ENCODE measurements at places on chromosomes 1 and 21. TPM values are rescaled to one million over a fixed set of nuclear protein-coding genes. Genes with fewer than 3 reads are reported as not detected.

GRCh38 chr1:156246781-156247459, 936 bp downstream of the PAQR6 start:
- DNase-seq = no peak
- H3K4me1 ChIP-seq = peaks cover 27% of the 10 kb centered on the region
- H3K27ac ChIP-seq = no peak overlapping the region
- H3K27me3 ChIP-seq = peaks cover 7% of the 10 kb centered on the region

- no peak overlapping the region for H3K4me3 ChIP-seq
- H3K36me3 ChIP-seq = no peaks in the 10 kb centered on the region
- H3K27ac ChIP-seq = no peak overlapping the region
- H3K27me3 ChIP-seq = no peaks in the 10 kb centered on the region
Measured at GRCh38 chr1:58497499-58497898, 49.0 kb downstream of the OMA1 start.

DNA sequence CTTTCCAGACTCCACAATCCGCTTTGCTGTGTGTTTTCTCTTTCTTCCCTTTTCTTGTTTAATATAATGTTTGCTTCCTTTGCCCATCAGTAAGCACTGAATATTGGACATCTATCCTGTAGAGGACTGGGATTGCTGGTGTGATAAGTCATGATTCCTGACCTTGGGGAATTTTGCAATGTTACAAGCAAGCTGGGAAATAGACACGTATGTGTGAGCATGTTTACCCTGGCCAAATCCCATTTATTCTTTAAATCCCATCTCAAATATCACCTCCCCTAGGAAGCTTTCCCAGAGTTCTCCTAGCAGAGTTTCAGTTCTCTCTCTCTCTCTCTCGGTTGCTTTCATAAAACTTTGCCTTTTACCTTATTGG, 155.3 kb downstream of the ROR1 start:
- H3K4me3 ChIP-seq = no peak overlapping the region
- DNase-seq = no peak
- no peak overlapping the region for H3K27ac ChIP-seq
- H3K27me3 ChIP-seq = peaks cover 2% of the 10 kb centered on the region
- no peaks in the 10 kb centered on the region for H3K36me3 ChIP-seq
- H3K4me1 ChIP-seq = peaks cover 9% of the 10 kb centered on the region

DNA sequence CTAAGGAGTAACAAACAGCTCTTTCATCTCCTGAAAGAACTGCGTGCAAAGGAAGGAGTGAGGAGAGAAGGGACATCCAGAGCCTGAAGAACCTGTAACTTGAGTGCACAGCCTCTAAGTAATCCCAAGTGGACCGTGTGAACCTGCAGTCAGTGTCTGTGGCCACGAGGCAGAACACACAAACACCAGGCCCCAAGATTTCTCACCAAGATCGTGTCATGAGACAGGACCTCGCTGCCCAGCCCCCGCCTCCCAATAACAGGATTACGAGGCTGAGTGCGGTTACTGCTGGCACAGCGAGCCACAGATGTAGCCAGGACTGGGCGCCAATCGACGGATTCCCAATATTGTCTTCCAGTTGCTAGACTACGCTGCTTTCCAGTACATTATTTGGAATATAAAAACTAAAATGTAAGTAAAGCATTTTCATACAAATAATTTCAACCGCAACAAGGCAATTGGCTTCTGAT, 101.3 kb upstream of the SLC25A33 start:
- no peak overlapping the region for H3K27ac ChIP-seq
- H3K4me1 ChIP-seq = no peaks in the 10 kb centered on the region
- peaks cover 4% of the 10 kb centered on the region for H3K27me3 ChIP-seq
- no peaks in the 10 kb centered on the region for H3K36me3 ChIP-seq
- no peak overlapping the region for H3K4me3 ChIP-seq
- DNase-seq = no peak

- H3K27me3 ChIP-seq = peaks cover 7% of the 10 kb centered on the region
- peaks cover 42% of the 10 kb centered on the region for H3K36me3 ChIP-seq
- peak overlapping the region; percentile 83 for H3K27ac ChIP-seq
- H3K4me3 ChIP-seq = peak overlapping the region; percentile 42
Measured at GRCh38 chr21:42737951-42738590, 84.7 kb downstream of the PDE9A start.

GRCh38 chr21:46319186-46319585, 4.5 kb downstream of the C21orf58 start:
- H3K4me3 ChIP-seq = no peak overlapping the region
- H3K36me3 ChIP-seq = no peaks in the 10 kb centered on the region

GRCh38 chr1:30856260-30856790, 52.2 kb downstream of the SDC3 start:
- H3K27ac ChIP-seq = no peak overlapping the region
- peaks cover 9% of the 10 kb centered on the region for H3K27me3 ChIP-seq
- peaks cover 31% of the 10 kb centered on the region for H3K4me1 ChIP-seq

Gene ACBD6
- 46.5 TPM for total RNA-seq

Gene ADGRB2
- 0.44 TPM for total RNA-seq

Gene SPRR5
- not detected for total RNA-seq

Gene SNRPE
- total RNA-seq = 138 TPM

Gene VPS26C
- total RNA-seq = 63.8 TPM

Gene SMAP2
- total RNA-seq = 12.1 TPM

Gene DHRS3
- total RNA-seq = 5.7 TPM
